Breast epithelium (tissue), 4 donors: ENCODE measurements at places on chromosomes 7 and 10. TPM values are rescaled to one million over a fixed set of nuclear protein-coding genes. Genes with fewer than 3 reads are reported as not detected.

Gene FLNC
- 5.1 TPM for total RNA-seq

Gene CLCN1
- total RNA-seq = 0.29 TPM

Gene TLX1
- not detected for total RNA-seq

Gene LOXL4
- 6.9 TPM for total RNA-seq

Gene TMEM273
- total RNA-seq = 18.4 TPM

Gene TRIL
- 8.3 TPM for total RNA-seq

Gene ACSM6
- not detected for total RNA-seq

Gene SLIT1
- total RNA-seq = 0.16 TPM

GRCh38 chr7:91568138-91568537 is 303.9 kb downstream of the FZD1 start:
- DNase-seq = no peak

- no peak for DNase-seq
Observed at GRCh38 chr7:102054158-102054557, 232.5 kb upstream of the SH2B2 start.

- no peak for DNase-seq
Observed at GRCh38 chr7:38840736-38841460, 68.1 kb downstream of the VPS41 start.

DNA sequence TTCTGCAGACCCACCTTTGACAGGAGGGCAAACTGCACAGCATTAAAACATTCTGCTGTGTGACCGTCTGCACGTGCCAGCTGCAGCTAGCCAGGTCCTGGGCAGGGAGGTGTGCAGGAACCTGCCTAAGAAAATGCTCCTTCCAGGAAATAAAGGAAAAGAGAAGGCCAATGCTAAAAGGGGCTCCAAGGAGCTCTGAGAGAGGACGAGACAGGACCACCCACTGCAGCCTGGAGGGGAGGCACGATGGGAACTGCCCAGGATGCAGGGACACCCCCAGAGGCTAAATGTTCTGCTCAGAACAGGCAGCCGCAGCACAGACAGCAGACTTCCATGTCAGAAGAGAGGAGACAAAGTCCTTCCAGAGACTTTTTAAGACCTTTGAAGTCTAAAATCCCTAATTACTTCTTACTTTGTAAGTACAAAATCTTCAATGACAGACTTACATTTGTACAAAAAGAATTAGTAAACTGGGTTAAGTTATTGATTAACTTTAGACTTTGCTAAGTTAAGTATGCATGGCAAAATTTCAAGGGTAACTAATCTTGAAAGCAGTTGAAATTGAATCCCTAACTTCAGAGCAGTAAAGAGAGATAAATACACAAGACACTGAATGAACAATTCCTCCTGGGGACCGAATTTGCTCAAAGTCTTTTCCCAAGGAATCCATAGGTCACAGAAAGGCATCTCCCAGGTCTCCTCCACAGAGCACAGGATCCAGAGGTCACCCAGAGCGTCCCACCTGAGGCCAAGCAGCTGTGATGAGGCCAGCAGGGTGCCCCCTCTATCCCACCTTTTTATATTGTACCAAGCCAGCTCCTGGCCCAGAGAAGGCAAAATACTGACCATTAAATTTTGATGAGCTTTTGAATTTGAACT is 21.5 kb downstream of the HSPA12A start:
- no peak for DNase-seq

GRCh38 chr7:44263326-44264082 is 61.9 kb downstream of the CAMK2B start:
- no peak for DNase-seq

- DNase-seq = no peak
Observed at GRCh38 chr10:97399843-97400545, 1.1 kb downstream of the RRP12 start.

DNA sequence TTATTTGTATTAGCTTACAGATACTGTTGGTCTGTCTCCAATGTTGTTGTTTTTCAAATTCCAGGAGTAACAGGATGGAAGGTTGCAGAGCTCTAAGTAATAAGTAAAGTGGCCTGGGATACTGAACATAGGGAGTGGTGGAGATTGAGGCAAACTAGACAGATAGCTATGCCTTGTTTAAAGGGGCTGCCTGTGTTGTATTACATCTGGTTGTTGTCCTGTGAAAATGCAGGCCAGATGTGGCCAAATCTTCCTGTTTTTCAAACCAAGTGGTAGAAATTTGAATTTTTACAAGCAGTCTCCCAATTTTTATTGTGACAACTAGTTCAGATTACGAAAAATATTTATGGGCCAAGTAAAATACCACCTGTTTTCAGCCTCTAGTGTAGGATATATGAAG is 33.5 kb downstream of the BICC1 start:
- DNase-seq = no peak

DNA sequence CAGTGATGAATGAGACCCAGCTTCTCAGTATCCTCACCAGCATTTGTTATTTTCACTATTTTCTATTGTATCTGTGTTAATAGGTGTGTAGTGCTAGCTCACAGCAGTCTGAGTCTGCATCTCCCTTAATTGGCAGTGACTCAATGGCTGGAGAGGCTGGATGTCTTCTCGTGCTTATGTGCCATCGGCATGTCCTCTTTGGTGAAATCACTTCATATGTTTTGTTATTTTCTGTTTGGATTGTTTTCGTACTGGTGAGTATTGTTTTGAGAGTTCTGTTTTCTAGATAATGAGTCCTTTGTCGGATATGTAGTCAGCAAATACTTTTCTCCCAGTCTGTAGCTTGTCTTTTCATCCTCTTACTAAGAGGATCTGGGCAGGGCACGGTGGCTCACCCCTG is 66.1 kb downstream of the AMZ1 start:
- no peak for DNase-seq

- DNase-seq = no peak
Observed at GRCh38 chr7:52184006-52184703, 851.3 kb upstream of the POM121L12 start.

DNA sequence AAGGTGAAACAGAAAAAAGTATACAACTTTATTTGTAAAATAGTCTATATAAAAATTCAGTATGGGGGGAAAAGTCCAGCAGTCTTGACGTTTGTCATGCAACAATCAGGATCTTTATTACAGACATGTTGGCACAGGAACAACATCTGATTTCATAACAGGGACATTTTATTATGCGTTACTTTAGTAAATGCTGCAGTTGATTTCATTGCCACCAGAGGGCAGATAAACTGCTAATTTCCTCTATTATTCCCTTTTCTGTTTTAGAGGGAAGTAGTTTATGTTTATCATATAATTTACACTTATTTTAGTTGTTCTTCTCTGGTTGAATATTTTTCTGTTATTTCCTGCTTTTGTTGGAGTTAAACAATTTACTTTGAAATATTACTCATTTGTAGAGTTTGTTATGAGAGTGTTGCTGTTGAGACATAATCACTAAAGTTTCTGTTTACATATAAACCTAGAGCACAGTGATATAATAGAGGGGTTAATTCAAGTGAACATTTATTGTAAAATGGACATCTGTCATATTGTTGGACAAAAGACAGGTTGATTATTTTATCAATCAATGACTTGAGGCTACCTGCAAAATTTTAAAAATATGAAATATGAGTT is 3.3 kb downstream of the PLXDC2 start:
- DNase-seq = no peak

DNA sequence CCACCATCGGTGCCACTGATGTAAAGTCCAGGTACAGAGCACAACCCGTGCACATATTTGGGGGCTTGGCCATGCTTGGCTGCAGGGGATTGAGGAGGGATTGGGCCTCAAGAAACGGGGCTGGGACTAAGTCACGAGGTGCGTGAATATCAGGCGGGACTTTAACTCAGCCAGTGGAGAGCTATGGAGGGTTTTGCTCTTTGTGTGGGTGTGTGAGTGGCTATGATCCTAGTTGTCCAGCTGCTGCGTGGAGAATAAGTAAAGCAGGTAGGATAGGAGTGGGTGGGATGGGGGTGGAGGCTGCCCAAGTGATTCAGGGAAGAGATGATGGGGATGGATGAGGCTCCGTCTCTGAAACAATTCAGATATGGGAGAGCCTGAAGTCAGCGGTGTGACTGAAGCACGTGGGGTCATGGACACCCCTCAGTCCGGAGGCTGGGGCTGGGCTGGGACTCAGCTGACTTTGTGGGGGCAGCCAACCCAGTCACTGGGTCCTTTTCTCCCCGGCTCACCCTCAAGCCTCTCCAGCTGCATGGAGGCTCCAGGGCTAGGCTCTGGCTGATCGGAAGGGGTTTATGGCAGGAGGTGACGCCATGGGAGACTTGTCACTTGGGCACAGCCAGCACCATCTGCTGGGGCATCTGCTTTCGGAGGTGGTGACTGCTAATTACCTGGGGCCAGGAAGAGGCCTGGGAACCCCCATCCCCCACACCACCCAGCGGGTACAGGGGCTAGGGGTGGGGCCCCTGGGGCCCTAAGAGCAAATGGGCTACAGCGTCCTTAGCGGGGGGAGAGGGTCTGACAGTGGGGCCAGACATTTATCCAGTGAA is 1.7 kb upstream of the LFNG start:
- DNase-seq = no peak

DNA sequence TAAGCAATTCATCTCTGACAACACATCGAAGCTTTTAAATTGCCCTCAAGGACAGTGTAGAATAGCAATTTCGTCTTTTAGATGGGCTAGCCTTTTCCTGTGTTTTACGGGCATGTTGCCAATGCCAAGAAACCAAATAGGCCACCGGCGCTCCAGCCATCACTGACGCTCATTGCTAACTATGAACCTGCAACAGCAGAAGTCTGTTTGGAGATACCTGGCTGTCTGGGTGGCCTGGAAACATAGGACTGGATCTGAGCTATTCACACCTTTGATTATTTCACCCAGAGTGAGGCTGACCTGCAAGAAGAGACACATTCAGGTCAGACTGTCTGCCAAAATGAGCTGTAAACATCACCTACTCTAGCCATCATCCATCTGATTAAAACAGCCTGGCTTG is 12.0 kb downstream of the KPNA7 start:
- DNase-seq = no peak

DNA sequence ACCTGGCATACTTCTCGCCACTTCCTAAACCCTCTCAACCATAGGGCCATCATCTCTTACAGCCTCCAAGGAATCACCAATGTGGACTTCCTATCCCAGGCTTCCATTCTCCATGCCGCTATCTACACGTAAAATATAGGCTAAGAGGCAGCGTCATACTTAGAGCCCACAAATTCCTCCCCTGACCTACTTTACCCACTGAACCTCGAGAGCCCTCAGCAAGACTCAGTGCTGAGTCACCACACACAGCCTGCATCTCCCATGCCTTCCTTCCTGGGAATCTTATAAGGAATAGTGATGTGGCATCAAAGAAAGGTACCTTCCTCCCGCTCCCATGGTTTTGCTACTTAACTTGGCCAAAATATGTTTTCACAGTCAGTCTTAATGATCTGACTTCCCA is 435.6 kb upstream of the NFE2L3 start:
- no peak for DNase-seq

DNA sequence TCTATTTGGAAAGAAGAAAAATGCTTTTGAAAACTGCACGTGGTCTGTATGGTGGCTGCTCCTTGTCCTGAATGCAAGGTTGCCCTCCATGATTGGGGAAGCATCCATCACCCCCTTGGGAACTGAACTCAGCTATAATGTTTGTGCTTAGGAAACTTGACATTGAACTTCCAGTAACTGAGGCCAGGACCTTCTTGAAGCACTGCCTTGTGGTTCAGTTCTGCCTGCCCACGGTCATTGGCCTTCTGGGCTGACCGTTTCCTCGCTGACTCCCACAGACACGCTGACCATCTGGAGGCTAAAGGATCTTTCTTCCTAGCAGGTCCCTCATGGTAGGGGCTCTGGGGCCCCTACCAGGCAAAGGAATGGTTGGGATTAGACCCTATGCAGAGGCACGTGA is 247.8 kb downstream of the CAMK1D start:
- DNase-seq = no peak

- no peak for DNase-seq
Observed at GRCh38 chr7:142614116-142614515, 135.2 kb upstream of the PRSS1 start.

DNA sequence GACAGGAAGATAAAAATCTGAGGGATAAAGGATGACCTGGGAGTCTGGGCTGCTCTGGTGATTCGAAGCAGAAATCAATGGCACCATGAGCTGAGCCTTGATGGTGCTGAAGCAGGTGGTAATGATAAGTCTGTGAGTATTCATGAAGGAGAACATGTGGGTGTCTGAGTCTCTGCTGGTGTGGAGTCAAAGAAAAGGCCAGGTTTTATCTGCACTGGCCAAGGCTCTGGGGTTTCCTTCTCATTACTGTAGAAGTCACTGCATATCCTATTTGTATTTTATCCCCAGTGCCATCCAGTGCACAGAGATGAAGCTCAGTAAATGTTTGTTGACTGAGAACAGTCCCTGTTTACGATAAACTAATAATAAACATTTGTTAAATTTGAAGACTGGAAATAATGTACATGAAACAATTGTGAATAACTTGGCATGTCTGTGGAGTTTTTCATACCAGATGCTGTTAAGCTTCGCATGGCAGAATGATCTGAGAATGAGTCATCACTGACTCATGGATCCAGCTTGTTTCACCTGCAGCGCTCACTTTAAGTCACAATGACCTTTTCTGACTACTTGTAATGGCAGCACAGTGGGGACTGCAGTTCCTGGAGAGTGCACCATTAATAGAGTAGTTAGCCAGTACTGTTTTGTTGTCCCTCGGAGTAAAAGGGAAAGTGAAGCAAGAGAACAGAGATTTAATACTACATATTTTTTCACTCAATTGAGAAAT is 538.5 kb downstream of the HTR7 start:
- no peak for DNase-seq

GRCh38 chr7:107043491-107043890 is 1.0 kb upstream of the PRKAR2B start:
- DNase-seq = no peak

DNA sequence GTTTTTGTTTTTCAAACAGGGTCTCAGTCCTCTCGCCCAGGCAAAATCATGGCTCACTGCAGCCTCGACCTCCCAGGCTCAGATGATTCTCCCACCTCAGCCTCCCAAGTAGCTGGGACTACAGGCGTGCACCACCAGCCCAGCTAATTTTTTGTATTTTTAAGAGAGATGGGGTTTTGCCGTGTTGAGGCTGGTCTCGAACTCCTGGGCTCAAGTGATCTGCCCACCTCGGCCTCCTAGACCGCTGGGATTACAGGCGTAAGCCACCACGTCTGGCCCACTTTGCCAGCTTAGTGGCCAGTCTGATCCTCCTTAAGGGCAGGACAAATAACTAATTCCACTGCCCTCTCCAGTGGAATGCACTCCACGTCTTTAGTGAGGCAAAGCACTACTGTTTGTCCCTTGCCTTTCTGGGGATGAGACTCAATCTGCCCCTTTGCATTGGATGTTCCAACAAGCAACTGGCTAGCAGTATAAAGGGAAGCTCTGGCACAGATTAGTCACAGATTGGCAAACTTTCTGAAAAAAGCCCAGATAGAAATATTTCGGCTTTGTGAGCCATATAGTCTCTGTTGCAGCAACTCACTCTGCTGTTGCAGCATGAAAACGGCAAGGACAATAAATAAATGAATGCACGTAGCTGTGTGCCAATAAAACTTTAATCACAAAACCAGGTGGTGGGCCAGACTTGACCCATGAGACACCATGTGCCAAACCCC is 143.8 kb upstream of the RHEB start:
- no peak for DNase-seq

- no peak for DNase-seq
Observed at GRCh38 chr10:128105383-128105782, 20.8 kb downstream of the MKI67 start.
